Astrocyte of the hippocampus (primary cell): ENCODE measurements at places on chromosomes 7 and 10.

DNA sequence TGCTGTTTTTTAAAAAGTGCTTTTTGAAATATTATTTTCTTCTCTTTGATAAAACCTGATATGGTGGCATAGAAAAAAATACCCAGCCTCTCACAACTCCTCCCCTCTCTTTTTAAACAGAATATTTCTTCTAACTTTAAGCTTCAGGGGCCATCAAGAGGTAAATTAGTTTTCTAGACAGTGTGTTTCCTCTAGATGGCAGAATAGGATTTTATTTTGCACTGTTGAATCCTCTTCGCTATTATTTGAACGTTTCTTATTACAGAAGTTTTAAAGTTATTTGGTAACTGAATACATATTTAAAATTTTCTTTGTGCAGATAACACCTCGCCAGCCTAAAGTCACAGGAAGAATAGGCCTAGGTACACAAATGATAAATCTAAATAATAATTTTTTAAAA, 30.3 kb downstream of the ARL5B start:
- peak; percentile 53 for DNase-seq

DNA sequence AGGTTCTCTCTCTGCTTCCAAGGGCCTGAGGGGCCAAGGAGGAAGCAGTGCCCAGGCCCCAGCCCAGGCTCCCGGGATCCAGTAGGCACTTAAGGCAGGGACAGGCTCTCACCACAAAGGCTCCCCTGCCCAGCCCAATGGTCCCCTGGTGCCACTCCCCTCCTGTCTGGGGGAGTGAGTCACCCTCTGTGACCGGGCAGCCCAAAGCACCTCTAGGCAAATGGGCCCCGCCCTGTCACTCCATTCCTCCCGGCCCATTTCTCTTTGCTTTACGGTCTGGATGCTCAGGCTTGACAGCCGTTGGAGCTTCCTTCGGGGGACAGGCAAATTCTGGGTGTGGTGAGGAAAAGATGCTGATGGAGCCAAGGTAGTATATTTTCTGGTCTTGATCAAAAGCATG, at the start of gene CALHM3:
TSS of gene CALHM3 (minus strand) at position 106 of the 400 bp plus-strand sequence. CDS start 208 bp downstream, outside the sequence.
- no peak for DNase-seq

GRCh38 chr7:26667514-26668133, 196.8 kb downstream of the SKAP2 start:
- peak; percentile 94 for DNase-seq

- no peak for DNase-seq
Observed at GRCh38 chr10:209357-209756, 74.1 kb downstream of the ZMYND11 start.

DNA sequence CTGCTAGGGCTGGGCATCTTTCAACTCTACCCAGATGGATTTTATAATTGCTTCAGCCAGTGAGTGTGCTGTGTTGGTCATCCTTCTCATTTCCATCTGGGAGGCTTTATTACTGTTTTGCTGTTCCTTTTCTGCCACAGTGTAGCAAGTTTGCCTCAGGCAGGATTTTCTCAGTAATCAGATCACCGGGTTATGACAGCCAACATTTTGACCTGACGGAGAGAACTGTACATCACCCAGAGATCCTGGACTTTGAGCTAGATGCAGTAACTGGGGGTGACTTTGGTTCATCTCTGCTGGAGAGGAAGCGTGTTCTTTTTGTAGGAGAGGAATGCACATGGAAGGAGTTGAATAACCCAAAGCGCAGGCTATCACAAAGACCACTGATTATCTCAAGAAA, 111.8 kb upstream of the AGR3 start:
- DNase-seq = no peak

DNA sequence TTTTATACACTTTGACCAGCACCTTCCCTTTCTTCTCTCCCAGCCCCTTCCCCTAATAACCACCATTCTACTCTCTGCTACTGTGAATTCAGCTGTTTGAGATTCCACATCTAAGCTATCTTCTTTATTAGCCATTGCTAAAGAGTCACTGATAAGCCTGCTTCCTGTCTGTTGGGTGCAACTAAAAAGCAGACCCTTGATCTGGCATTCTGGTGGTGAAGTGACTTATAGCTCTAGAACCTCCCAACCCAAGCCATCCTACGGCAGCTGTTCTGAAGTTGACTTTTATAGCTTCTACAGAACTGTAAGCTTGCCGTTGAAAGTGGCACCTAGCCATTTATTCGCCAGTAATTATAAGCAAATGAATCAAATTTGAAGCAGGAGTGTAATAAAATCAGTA, 105.6 kb downstream of the AHR start:
- no peak for DNase-seq

DNA sequence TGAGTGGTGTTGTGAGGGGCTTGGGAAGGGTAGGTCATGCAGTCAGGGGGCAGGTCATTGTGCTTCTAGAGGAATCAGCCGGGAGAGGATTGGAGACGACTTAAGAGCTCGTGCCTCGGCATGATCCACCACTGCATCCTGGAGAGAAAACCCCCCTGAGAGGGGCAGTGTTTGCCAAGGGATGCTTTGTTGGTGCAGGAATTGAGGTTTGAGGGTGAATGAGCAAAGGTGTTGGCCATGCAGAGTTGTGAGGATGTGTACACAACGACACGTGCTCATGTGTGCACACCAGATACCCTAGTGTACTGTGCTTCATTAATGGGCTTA, 85.6 kb upstream of the ANLN start:
- DNase-seq = no peak

DNA sequence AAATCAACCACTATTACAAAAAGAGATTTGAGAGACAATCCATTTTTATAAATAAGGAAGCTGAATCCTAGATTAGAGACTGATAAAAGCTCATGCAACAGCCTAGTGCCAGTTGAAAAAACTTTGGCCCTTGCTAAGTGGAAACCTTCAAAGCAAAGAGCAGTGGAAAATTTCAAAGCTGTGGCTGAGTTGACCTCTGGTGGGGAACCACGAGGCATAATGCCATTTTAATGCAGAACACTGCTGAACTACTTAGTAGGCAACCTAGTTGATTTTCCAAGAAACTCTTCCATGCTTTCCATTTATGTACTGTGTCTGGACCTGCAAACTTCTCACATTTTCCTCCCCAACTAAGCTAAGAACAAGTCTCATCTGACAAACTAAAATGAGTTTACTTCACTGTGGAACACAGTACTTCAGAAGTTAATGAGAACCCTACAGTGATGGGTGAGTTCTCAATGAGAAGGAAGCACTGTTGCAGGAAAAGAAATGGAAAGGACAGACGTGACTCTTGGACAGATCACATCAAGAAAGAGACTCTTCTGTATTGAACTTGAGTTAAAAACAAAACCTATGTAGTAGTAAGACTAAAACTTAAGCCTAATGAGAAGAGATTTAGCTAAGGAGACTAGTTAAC, 19.5 kb downstream of the FZD9 start:
- peak; percentile 61 for DNase-seq

DNA sequence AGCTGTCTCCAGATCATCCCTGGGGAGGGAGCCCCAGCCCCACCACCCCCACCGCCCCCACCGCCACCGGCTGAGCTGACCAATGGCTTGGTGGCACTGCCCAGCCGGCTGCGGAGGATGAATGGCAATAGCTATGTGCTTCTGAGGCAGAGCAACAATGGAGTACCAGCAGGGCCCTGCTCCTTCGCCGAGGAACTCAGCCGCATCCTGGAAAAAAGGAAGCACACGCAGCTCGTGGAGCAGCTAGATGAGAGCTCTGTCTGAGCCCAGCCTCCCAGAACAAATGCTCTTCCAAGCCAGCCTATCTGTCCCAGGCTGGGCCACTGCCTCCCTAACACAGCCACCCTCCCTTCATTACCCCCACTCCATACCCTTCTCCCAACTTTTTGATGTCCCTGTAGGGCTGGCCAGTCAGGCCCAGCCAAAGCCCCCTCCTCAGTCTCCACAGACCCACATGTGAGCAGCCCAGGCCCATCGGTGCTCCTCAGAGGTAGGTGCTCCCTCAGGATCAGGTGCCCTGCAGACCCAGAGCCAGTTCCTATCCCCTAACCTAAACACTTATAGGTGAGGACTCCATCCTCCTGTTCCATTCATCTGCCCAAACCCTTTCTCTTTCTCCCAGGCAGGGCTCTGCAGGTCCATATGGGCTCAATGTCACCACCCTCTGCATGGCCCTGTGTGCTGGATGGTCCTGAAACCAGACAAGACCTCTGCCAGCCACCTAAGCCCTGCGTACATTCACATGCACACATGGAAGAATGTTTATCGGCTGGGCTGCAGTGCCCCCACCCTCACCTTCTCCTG, 3.2 kb downstream of the MRPL43 start:
- DNase-seq = no peak

DNA sequence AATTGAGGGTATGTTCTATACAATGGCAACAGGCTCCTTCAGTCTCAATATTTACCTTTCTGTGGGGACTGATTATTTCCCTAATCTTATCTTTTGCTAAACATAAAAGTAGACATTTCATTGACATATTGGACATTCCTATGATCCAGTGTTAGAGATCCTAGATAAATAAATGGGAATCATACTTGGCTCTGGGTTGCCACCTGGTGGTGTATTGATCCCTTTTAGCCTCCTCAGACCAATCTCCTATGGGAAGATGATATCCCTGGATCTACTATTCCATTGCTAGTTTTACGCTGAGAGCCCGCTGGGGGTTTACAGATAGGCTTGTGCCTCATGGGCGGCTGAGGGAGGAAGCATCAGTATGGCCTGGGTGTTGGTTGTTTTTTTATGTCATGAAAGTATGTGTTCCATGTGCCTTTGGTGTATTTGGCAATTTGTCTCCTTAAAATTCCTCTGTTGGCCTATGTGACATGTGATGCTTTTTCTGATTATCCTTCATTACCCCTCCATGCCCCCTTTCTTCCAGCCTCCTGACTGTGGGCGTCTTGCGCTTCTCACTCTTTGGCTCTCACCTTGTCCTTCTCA, 18.8 kb downstream of the CELF2 start:
- peak; percentile 74 for DNase-seq

DNA sequence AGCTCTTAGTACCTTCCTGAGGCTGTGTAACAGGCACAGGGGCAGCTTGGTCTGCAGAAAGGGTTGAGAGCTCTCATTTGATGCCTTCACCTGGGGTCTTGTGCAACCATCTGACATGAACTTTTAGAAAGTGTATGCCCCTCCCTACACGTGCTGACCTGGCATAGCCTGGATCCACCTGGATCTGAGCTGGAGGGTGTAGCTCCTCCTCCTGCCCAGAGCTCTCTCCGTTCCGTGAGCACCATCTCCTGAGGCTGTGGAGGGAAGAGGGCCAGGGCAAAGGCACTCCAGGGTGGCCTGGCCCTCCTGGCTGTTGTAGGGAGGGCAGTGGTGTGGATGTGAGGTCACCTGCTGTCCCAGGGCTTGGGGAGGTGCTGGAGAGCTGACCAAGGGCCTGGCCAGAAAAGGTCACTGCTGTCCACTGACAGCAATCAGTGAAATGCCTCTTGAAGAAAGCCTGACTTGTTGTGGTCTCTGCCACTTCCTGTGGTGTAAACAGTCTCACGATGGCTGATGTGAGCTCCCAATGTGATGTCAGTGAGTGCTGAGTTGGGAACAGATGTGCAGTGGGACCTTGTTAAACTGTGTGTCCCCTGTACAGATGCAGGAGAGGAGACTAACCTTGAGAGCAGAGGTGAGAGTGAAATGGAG, 23.0 kb downstream of the AMZ1 start:
- DNase-seq = no peak

DNA sequence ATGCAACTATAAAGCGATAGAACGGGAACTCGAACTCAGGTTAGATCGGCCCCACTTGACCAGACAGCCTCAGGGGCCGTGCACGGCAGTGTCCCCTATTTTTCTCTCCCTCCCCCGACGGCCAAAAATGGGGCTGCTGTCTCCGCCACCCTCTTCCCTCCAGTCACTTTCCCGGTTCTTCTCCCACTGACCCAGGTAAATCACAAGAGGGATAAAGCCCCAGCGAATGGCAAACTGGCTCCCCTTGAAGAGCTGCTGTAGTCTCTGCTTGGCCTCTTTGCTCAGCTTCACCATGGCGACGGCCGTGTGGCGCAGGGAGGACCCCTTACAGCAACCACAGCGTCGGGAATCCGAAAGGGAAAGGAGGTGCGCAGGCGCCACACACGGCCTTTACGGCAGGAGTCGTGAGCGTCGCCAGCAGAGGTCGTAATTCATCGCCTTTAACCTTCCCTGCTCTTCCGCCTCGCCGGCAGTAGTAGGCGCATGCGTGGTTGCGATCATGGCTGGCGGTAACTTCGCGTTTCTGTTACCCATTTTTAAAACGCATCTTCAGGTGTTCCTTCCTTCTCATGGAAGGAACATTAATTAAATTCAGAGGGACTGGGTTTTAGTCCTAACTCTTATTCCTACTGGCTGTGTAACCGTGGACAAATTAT, at the start of gene TOMM7:
TSS of gene TOMM7 (minus strand) at position 364 of the 656 bp plus-strand sequence. CDS start at position 294, 70 bp downstream.
- peak; percentile 98 for DNase-seq

DNA sequence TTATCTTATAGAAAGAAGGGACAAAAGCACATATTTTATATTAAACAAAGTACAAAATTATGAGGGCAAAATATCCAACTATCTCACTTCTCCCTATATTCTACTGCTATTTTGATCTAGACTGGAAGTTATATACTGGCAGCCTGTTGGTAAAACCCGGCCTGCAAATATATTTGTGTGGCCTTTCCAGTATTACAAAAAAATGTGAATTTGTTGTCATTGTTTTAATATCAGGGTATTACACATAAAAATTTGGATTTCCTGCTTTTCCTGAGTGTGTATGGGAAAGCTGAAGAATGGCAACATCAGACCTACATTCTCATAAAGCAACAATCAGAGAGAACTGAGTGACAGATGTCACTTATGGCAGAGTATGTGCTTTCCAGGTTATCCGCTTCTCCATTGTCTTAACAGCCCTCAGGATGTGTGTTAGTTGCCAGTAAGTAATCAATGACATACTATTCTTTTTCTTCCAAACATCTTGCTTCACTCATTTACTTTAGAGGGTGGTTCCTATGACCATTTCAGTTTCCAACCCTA, 7.3 kb downstream of the SYPL1 start:
- no peak for DNase-seq

GRCh38 chr7:145324081-145324480, 488.2 kb upstream of the TPK1 start:
- no peak for DNase-seq

GRCh38 chr10:27512548-27512947, 8.4 kb downstream of the RAB18 start:
- no peak for DNase-seq

DNA sequence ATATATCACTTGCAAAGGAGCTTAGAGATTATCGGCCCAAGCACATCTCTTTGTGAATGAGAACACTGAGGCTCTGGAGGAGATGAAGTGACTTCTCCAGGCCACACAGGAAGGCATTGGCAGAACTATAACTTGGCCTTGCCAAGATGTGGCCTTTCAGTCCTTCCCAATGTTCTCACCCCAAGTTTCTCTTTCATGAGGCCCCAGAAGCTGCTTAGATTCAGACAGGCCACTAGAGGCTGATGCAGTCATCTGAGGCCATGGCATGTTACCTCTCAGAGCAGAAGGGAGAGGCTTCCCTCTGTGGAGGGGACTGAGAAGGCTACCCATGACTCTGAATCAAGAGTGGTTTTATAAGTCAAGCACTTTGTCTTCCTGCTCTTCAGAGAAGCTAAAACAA, 1003.7 kb downstream of the LRMDA start:
- no peak for DNase-seq

DNA sequence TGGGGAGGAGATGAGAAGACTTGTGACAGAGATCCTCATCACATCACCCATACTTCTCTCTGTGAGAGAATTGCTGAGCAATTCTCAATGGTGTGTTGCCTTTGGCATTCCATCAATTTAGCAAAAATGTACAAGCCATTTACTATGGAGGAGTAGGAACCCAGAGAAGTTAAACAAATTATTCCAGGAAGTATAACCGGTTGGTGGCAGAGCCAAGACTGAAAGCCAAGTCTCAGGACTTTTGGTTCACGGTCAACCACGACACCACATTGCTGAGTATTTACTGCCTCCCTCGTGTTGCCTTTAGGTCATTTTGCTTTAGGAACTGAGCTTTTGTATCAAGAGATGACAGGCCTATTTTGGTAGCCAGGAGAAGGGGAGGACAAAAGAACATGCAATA, 88.0 kb upstream of the ELMO1 start:
- DNase-seq = peak; percentile 65
